ENCODE measurements at places on chromosomes 16 and 17.

DNA sequence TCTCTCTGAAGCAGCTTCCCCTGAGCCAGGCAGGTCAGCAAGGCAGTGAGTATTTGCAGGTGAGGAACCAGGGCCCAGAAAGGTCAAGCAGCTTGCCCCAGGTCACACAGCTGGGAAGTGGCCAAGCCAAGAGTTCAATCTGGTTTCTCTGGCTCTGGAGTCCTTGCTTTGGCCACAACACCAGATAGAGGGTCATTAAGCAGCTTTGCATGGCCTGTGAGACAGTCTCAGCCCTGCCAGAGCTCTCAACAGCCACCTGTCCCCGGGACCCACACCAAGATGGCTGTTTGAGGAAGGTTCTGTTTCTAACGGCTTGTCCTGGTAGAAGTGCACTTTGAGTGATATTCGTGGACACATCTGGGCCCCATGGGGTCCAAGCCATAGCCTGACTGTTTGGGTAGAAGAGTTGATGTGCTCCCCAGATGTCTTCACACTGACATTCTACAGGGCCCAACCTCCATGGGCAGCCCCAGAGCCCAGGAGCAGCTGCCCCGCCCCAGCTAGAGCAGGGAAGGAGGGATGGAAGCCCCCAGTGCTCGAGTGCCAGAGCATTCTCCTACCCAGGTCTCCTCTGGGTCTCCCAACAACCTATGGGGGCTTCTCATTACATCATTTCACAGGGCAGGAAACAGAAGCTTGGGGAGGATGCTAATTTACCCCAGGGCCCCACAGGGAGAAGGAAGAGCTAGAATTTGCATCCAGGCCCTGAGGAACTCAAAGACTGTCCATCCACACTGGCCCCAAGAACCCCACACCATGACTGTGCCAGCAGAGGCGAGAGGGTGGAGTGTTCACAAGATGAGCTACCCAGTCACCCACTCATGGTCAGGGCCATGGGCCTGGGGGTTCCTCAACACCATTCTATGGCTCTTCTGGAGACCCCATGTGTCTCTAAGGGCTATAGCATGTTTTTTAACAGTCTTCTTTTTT is 107.3 kb upstream of the CDH5 start:
- no peak for DNase-seq

DNA sequence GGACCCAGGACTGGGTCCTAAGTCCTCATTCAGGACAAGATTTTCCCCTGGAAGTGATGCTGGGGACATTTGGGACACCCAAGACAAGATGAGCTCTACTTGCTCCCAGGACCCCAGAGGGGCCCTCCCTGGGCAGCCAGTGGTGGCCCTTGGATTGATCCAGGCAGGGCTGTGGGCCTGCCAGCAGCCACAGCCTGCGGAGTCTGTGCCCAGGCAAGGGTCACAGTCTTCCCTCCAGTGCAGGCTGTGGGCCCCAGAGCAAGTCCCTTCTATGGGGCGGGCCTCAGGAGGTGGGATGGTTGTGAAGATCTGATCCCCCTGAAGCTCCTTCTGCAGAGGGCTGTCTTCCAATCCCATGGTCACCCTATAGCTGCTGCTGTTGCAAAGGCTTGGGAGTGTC is 12.6 kb downstream of the CA7 start:
- no peak for DNase-seq

GRCh38 chr16:19114359-19115147 is 789 bp downstream of the ITPRIPL2 start:
- DNase-seq, result peak; percentile 27

- peak; percentile 87 for DNase-seq
Observed at GRCh38 chr17:39209317-39210092, 9.4 kb downstream of the RPL19 start.

- no peak for DNase-seq
Observed at GRCh38 chr17:80827646-80828643, 163.7 kb upstream of the CHMP6 start.

- DNase-seq, result no peak
Observed at GRCh38 chr16:86559802-86560305, 4.8 kb upstream of the MTHFSD start.

- DNase-seq, result no peak
Observed at GRCh38 chr17:12386225-12386624, 279.5 kb upstream of the MYOCD start.

- DNase-seq, result no peak
Observed at GRCh38 chr16:23282568-23282967, 19.5 kb upstream of the SCNN1B start.

GRCh38 chr17:19747159-19747719 is 859 bp downstream of the ALDH3A1 start:
- DNase-seq, result no peak

DNA sequence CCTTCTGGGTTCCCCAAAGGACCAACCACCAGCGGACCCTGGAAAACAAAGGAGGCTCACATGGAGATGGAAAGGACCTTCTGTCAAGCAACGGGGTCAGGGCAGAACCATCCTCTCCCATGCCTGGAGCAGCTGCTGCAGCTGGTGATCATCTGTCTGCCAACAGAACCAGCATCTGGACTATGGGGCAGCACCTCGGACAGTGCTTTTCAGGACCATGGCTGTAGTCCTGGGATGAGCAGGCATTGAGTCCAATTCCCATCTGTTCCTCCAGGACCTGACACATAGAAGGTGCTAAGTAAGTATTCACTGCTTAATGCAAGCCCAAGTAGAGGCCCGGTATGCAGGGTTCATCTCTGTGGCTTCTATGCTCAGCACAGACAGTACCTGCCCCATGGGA is 304.7 kb downstream of the XYLT1 start:
- no peak for DNase-seq

DNA sequence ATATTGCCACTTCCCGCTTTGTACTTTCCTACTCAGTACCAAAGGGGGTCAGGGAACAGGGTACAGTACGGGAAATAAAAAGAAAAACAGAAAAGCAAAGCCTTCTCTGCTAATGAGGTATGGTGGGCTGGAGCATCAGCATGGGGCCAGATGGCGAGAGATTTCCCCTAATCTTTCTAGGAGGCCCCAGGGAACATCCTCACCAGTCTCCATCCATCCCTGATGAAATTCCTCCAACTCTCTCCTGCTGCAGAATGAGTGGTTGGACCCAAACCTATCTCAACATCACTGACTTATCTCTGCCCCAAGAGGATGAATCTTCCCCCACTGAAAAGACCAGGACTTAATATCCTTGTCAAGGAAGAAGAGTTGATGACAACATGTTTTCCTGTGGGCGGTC is 185.6 kb downstream of the C16orf78 start:
- no peak for DNase-seq

- no peak for DNase-seq
Observed at GRCh38 chr16:1225051-1225451, at the start of gene TPSG1. TSS of gene TPSG1 (minus strand) at chr16:1225268. CDS start at chr16:1225252, 16 bp downstream.
